T-cell (primary cell): ENCODE measurements at places on chromosomes 5 and 9.

DNA sequence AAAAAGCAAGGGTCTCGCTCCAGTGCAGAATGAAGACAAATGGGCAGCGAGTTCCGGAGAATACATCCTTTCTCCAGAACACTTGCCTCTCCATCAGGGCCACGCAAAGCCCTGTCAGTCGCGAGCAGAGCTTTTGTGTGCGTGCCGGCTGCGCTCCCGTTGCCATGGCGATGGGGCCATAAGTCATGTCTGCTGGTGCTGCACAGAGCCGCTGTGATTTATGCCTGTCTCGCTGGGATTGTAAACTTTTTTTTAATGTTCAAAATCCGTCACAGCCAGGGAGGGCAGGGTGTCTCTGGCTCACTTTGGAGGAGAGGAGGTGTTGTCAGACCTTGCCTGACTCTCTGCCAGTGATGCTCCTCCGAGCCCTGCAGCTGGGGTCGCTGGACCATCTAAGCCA, 272.7 kb downstream of the TRIM32 start:
- no peaks in the 10 kb centered on the region for H3K27me3 ChIP-seq
- DNase-seq: no peak
- no peaks in the 10 kb centered on the region for H3K36me3 ChIP-seq
- H3K4me3 ChIP-seq: no peak overlapping the region

DNA sequence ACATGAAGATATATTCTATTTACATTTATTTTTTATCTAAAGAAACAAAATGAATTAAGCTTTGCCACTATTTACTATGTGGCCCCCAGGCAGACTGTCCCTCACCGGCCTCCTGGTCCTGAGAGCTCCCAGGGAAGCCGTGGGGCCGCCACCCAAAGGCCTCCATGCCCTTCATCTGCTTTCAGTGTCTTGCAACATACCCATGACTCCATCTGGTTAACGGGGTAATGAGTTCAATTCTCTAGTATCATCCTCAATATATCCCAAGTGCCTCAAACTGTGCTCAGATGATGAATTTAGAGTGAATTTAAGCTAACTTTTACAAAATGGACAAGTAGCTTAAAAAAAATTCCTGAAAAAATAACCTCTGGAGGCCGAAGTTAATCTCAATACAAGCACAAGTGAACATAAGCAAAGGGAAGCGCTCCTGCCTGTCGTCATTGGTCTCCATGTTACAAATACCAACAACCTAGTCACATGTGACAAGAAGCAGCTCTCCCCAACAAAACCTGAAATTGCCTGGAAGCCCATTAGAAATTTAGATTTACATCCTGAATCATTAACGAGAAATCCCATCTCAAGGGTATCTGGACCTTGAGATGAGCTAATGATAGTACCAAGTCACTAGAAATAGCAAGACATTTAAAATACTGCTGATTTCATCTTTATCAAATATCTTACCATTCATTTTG, 26.1 kb downstream of the DAP start:
- no peak for DNase-seq
- H3K27me3 ChIP-seq: no peaks in the 10 kb centered on the region
- H3K4me1 ChIP-seq: no peaks in the 10 kb centered on the region
- no peak overlapping the region for H3K4me3 ChIP-seq
- no peaks in the 10 kb centered on the region for H3K36me3 ChIP-seq

DNA sequence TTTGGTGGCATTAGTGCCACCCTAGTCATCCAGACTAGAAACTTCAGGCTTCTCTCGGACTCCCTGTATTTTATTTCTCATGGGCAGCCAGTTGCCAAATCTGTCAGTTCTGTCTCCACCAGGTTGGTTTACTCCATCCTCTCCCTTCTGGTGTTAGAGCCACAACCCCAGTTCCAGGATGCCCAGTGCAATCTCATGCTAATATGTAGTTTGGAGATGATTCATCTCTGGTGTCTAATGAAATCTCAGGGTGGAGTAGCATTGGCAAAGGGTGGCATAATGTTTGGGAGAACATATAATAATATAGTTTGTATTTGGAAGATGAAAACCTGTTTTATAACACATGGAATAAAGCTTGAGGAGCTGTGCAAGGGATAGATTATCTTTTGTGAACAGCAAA, 30.2 kb downstream of the SLC46A2 start:
- H3K4me1 ChIP-seq: no peaks in the 10 kb centered on the region
- H3K27me3 ChIP-seq: no peaks in the 10 kb centered on the region
- peaks cover 8% of the 10 kb centered on the region for H3K36me3 ChIP-seq
- no peak overlapping the region for H3K4me3 ChIP-seq
- no peak overlapping the region for H3K27ac ChIP-seq

DNA sequence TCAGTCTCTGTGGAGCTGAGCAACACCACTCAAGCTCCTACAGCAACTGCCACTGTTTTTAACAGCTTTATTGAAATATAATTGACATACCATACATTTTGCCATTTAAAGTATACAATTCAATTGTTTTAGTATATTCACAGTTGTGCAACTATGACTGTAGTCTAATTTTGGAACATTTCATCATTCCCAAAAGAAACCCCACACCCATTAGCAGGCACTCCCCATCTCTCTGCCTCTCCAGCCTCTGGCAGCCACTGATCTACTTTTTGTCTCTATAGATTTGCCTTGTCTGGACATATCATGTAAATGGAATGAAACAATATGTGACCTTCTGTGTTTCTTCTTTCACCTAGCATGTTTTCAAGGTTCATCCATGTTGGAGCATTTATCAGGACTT, 43.5 kb downstream of the RUSC2 start:
- H3K4me1 ChIP-seq: no peaks in the 10 kb centered on the region
- H3K4me3 ChIP-seq: no peak overlapping the region
- H3K36me3 ChIP-seq: no peaks in the 10 kb centered on the region

GRCh38 chr5:88281322-88281721, 12.7 kb upstream of the TMEM161B start:
- H3K27ac ChIP-seq: no peak overlapping the region
- no peak for DNase-seq
- no peaks in the 10 kb centered on the region for H3K4me1 ChIP-seq
- H3K4me3 ChIP-seq: no peak overlapping the region
- no peaks in the 10 kb centered on the region for H3K36me3 ChIP-seq

GRCh38 chr9:91101611-91102168, 260.0 kb downstream of the AUH start:
- peak; percentile 78 for DNase-seq
- H3K4me3 ChIP-seq: no peak overlapping the region
- no peak overlapping the region for H3K27ac ChIP-seq
- peaks cover 35% of the 10 kb centered on the region for H3K4me1 ChIP-seq
- no peaks in the 10 kb centered on the region for H3K36me3 ChIP-seq
- H3K27me3 ChIP-seq: no peaks in the 10 kb centered on the region

DNA sequence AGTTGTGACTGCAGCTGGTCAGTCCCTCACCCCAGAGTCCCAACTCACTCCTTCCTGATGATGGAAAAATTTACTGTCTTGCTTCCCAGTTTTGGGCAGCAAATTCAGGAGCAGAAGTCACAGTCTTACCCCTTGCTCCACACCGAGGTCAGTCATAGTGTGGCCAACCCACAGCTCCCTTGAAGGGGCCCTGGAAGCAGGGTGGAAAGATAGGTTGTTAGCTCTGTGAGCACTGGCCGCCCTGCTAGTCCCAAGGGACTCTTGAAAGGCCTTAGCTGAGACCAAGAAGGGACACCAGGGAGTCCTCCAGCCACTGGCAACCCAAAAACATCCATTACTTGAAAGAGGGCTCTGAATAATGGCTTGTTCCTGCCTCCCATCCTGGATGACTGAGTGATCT, 40.0 kb downstream of the GSN start:
- no peaks in the 10 kb centered on the region for H3K36me3 ChIP-seq
- no peak for DNase-seq
- H3K4me3 ChIP-seq: no peak overlapping the region

DNA sequence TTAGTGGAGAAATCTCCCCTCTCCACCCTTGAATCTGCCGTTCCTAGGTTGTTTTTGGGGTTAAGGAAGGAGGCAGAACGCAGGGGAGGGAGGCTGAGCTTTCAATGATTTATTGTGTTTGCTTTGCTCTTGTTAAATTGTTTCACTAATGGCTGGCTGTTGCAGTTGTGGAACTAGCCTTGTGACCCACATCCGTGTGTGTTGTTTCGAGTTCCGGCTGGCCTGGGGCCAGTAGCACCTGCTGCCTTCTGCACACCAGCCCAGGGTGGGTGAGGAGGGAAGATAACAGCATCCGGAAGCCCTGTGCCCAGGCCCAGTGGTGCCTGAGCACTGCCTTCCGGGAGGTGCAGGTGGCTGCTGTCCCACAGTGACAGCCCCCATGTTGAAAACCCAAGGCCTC, 3.6 kb downstream of the ERGIC1 start:
- peaks cover 6% of the 10 kb centered on the region for H3K4me1 ChIP-seq
- peak overlapping the region; percentile 86 for H3K27ac ChIP-seq
- DNase-seq: peak; percentile 46

- H3K27me3 ChIP-seq: no peaks in the 10 kb centered on the region
- no peaks in the 10 kb centered on the region for H3K4me1 ChIP-seq
- H3K27ac ChIP-seq: no peak overlapping the region
Observed at GRCh38 chr5:118862596-118862995, 125.8 kb downstream of the DTWD2 start.

- H3K36me3 ChIP-seq: no peaks in the 10 kb centered on the region
- no peak for DNase-seq
- H3K4me1 ChIP-seq: peaks cover 10% of the 10 kb centered on the region
- no peak overlapping the region for H3K27ac ChIP-seq
Observed at GRCh38 chr5:75681125-75681830, 36.0 kb downstream of the POC5 start.

DNA sequence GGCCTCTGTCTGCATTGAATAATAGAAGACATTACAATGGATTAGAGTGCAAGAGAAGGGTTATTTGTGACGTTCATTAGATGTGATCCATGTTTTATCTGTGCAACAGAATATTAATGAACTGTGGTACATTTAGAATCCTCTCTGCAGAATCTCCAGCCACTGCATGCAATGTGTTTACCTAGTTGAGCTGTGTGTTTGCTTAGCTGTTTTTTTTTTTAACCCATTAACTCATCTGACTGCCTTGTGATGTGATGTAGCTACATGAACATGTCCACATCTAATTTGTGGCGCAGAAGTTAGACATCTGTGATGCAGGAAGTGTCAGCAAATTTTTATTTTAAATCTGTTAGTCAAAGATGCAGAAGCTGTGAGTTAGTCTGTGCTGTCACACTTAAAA, 236.9 kb downstream of the CD180 start:
- no peak overlapping the region for H3K27ac ChIP-seq
- peaks cover 2% of the 10 kb centered on the region for H3K27me3 ChIP-seq
- no peak overlapping the region for H3K4me3 ChIP-seq
- no peaks in the 10 kb centered on the region for H3K36me3 ChIP-seq

GRCh38 chr9:90854637-90855175, 53.1 kb downstream of the SYK start:
- H3K27ac ChIP-seq: no peak overlapping the region
- DNase-seq: no peak
- no peaks in the 10 kb centered on the region for H3K4me1 ChIP-seq
- no peaks in the 10 kb centered on the region for H3K36me3 ChIP-seq
- H3K27me3 ChIP-seq: no peaks in the 10 kb centered on the region

DNA sequence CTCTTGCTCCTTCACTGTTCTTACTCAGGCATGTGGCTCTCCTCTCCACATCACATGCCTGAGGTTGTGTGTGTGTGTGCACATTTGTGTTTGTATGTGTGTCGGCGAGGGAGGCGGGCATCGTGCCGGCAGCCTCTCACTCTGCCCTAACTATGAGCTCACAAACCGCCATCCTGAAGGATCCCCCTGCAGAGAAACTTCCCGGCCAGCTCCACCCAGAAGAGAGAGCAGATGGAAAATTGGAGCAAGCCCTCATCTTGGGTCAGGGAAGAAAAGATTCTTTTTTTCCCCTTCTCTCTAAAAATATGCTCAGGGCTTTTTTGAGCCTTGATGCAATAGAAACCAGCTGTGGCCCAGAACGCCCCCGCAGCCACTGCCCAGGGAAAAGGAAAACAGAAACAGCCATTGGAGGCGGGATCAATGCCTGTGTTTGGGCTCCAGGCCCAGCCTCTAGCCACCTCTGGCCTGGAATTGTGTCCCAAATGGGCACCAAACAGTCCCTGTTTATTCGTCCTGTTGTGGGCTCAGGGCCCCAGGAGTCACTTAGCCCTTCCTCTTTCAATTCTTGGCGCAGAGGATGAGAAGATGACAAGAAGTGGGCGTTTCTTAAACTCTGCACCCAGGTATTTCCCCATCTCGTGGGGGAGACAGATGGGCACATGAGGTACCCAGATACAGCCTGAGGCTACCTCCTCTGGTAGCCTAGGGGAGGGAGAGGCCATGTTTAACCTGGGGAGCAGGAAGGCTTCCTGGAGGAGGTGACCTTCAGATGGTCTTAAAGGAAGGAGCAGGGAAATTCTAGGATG, 151.5 kb downstream of the RGS3 start:
- H3K4me1 ChIP-seq: no peaks in the 10 kb centered on the region
- no peak overlapping the region for H3K4me3 ChIP-seq
- no peak overlapping the region for H3K27ac ChIP-seq
- no peak for DNase-seq

- H3K27ac ChIP-seq: no peak overlapping the region
- no peaks in the 10 kb centered on the region for H3K4me1 ChIP-seq
- no peak overlapping the region for H3K4me3 ChIP-seq
- no peaks in the 10 kb centered on the region for H3K27me3 ChIP-seq
- no peaks in the 10 kb centered on the region for H3K36me3 ChIP-seq
- DNase-seq: no peak
Observed at GRCh38 chr5:133907075-133907474, 61.4 kb downstream of the C5orf15 start.

DNA sequence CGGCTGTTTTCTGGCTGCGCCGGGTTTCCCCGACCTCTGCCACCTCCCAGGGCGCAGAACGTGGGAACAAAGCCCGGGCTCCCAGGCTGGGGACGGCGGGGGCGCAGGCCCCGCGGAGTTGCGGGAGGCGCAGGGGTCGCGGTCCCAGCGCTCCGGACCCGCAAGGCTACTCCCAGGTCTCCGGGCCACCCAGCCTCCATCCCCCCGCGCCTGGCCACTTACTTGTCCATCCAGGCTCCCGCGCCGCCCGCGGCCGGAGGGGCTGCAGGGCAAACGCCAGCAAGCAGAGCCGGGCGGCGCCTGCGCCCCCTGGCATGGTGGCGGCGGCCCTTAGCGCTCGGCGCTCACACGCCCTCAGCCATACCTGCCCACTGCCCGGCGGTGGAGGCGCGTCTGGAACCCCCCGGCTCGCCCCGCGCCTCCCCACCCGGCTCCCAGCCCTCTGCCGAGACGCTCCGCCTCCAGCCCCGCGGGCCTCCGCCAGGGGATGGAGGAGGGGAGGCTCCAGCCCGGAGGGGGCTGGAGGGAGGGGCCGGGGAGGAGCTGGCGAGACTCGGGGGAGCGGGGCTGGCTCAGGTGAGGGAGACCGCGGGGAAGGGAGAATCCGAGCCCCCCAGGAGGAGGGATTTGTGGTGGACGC, at the start of gene ADAM19:
Gene ADAM19 (minus strand): TSS at position 395 of the 640 bp plus-strand sequence. CDS start 79 bp downstream, at position 316.
- peak within 1 kb of the TSS; percentile 21 for H3K27ac ChIP-seq
- peaks cover 15% of the 10 kb centered on the region for H3K27me3 ChIP-seq
- H3K4me1 ChIP-seq: peaks cover 9% of the 10 kb centered on the region

GRCh38 chr9:34957492-34958410, at the start of gene PHF24:
PHF24 (plus strand) TSS chr9:34958285; CDS start chr9:34971299, 13,014 bp downstream.
- DNase-seq: peak; percentile 4
- H3K4me3 ChIP-seq: no peak within 1 kb of the TSS
- H3K4me1 ChIP-seq: peaks cover 9% of the 10 kb centered on the region
- H3K27me3 ChIP-seq: peaks cover 29% of the 10 kb centered on the region
- no peaks in the 10 kb centered on the region for H3K36me3 ChIP-seq
